ENCODE measurements at places on chromosomes 2 and 18.
A peak's percentile ranks its signal among the peaks of the same experiment; 100 is the strongest.

GRCh38 chr2:241289053-241289452 is 26.4 kb downstream of the HDLBP start:
- no peak for DNase-seq

DNA sequence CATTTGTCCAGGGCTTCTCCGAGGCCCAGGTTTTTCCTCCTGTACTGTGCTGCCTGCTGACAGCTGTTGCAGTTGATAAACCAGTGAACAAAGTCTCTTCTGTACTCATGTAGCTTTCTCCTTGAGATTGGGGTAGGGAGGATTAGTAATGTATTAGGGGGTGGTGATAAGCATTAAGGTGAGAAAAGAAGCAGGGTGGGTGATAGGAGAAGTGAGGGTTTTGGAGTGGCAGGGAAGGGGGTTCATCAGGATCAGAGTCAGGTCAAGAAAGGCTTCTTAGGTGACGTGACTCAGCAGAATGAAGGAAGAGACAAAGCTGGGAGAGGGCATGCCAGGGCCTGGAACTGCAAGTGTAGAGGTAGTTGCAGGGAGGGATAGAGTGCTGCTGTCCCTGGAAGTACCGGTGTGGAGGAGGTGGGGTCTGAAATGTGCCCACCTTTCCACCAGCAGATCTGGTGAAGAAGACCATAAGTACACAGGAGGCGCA is 48.7 kb downstream of the PKP4 start:
- no peak for DNase-seq

DNA sequence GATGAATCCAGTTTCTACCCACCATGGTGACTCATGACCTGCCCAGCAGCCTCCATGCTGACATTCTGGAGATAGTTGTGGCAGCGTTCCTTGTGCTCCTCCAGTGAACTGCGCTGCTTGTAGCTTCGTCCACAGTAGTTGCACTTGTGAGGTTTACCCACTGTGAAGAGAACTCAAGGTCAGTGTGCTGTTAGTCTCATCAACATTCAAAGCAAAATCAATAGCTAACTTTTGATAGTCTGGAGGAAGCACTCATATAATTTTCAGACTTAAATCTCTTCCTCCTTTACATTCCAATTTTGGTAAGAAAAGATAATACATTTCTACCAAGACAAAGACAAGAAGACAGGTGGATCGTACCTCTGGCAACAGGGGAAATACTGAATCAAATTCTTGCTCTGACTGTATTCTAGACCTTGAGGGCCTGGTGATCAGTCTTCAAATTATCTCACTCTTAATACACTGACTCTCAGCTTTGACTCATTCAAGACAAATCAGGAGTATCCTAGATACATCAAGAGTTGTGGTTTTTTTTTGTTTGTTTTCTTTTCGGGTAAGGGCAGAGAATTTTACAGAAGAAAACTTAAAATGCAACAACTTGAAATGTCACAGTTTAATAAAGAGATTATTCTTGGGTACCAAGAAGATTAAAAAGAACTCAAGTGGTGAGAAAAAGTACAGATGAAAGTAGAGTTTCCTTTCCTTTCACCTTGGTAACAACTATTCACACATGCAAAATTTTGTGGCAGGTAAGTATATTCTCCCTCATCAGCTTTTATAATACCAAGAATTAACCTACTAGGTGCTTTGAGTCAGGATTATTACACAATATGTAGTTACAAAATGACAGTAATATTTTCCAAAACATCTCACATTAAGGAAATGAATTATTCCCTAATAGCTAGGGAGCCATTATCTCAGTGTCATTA is 129.2 kb downstream of the IKZF2 start:
- DNase-seq = no peak

GRCh38 chr2:46763861-46764260 is 151.7 kb downstream of the MCFD2 start:
- DNase-seq = no peak

- no peak for DNase-seq
These were observed 43.9 kb downstream of the SS18 start for GRCh38 chr18:26046419-26047077.

GRCh38 chr2:151619337-151619989 is 114.8 kb downstream of the NEB start:
- DNase-seq = no peak

GRCh38 chr2:170155022-170155722 is 22.8 kb upstream of the MYO3B start:
- DNase-seq = no peak

GRCh38 chr2:185063761-185064160 is 465.4 kb downstream of the ZNF804A start:
- DNase-seq = no peak

DNA sequence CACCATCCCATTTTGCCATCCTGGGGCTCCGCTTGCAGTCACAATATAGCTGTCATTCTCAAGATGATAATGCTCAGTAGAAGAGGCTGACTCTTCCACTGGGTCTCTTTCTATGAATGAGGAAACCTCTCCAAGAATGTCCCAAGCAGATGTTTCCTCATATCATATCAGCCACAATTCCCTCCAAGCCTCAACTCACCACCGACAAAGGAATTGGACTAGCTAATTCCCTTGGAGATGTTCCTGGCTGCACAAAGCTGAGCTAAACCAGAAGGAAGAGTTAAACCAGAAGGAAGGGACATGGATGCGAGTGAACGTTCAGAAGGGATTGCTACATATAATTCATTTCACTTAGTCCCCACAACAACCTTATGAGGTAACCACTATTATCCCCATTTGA is 65.0 kb upstream of the NPAS2 start:
- no peak for DNase-seq

DNA sequence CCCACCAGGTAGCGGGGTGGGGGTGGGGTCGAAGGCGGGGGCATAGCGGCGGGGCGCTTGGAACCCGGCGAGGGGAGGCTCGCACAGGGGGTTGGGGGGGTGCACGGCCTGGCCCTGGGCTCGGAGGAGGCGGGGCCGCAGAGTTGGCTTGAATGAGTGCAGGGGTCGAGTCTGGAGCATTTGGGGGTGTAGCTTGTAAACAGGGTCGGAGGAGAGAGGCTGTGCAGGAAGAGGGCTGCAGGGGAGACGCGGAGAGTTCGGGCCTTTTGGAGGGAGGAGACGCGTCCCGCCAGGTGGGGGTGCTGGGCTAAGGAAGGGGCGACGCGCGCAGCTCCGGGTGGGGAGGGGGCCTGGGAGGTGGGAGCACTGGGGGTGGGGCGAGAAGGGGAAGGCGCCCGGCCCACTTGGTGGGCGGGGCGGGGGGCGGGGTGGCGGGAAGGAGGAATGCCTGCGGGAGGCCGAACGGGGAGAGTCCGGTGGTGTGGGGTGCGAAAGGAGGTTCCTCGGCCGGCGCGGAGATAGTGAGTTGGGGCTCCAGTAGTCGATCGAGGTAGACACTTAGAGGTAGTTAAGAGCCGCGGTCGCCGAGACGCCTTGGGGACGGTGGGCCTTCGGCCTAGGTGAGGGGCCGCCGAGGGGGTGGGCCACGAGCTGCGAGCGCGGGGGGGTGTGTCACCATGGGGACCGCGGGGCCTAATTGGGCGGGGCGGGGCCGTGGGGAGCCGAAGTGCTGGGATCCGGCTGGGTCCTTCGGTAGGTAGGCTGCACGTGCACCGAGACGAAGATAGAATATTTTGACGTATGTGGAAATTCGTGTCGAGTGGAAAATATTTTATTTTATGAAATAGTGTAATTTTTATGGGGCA is 774 bp downstream of the MSH6 start:
- peak; percentile 75 for DNase-seq

GRCh38 chr18:76426737-76427305 is 68.2 kb downstream of the ZNF516 start:
- no peak for DNase-seq

All from stimulated activated CD4-positive, alpha-beta T cell treated with anti-CD3 and anti-CD28 coated beads, Interleukin-2, amount 100 ng/mL, for 24 hours (primary cell).